ENCODE measurements at places on chromosomes 7 and 10.

- peak; percentile 78 for DNase-seq
These were observed 652 bp downstream of the KAZALD1 start for GRCh38 chr10:101062232-101063049.

GRCh38 chr7:77407906-77408305 is 8.2 kb downstream of the GSAP start:
- DNase-seq: no peak

DNA sequence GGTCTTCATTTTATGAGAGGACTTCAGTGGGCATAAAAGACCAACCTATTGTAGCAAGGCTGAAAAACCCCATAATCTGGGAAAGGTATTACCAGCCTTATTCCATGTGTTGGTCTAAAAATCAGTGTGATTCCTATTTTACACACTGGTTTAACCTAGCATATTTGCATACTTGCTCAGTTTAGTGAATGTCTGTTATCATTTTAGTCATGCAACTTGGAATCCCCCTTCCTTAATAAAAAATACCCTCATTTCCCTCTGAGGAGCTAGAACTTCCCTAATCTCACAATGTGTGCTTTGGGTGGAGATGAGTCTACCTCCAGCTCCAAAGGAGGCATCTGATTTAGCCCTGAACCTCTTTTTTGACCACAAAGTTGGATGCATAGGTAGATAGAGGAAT is 312.8 kb upstream of the SORCS1 start:
- DNase-seq: no peak

GRCh38 chr7:130037703-130038102 is 13.5 kb downstream of the ZC3HC1 start:
- no peak for DNase-seq

DNA sequence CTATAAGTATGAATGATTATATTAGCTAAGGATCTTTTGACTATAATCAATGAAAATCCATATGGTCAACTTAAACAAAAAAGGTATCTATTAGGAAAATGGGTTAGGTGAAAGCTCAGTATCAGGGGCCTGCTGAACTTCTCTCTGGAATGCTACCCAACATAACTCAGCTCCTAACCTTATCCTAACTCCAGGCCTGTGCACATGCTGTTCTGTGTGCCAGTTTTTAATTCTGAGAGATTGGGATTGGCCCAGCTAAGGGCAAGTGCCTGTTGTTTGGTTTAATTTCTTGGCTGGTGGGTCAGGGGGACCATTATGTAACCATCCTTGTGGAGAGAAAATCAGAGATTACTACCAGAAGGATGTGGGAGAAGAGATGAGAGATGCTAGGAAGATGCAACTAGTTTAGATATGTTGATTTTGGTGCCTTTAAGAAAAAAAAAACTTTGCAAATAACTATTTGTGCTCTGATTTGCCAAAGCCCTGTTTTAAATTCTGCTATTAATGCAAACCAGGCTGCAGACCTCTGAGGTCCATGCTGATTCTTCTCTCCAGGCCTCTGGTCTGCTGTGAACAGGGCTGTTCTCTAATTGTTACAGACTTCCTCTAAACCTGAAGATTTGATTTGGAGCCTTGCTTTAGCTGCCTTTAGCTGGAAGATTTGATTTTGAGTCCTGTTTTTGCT is 23.9 kb upstream of the HDAC9 start:
- no peak for DNase-seq

GRCh38 chr7:71613313-71613712 is 481.4 kb downstream of the GALNT17 start:
- no peak for DNase-seq

GRCh38 chr7:154677454-154677853 is 325.5 kb downstream of the PAXIP1 start:
- no peak for DNase-seq

DNA sequence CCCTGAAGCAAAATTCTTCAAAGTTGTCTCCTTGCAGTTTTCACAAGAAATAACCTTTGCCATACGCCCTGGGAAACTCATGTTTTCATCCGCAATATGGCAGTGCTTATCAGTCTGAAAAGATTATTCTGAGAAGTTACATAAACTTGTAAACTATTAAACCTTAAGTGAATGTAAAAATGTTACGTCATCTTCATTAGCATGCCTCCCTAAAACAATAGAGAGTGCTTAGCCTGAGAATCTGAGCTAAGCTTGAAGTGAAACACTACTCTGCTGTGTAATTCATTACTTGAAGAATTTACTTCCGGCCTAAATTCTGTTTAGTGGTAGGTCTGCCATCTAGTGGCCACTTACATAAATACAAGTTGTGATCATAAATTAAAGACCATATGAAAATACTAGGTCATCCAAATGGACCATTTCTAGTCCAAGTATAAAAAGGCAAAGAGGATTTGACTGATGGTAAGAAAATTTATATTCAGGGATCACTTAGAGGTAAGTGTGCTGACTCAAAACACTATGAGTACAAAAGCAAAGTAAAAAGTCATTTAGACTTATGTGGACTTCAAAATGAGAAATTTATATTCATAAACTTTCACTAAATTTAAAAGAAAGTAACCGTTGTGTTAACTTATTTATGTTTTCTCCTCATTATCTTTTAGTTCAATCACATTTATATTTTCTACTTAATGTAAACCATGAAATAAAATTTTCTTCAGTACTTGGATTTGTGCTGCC is 745.1 kb upstream of the LRRTM3 start:
- DNase-seq: no peak

GRCh38 chr10:101351477-101351876 is 2.5 kb upstream of the BTRC start:
- no peak for DNase-seq
